Fibroblast of skin of scalp (primary cell): ENCODE measurements at places on chromosomes 7 and 10.

- DNase-seq = peak; percentile 64
Observed at GRCh38 chr7:1403638-1404459, 55.4 kb downstream of the MICALL2 start.

GRCh38 chr7:151249034-151249731 lies 689 bp upstream of the SMARCD3 start:
- peak; percentile 80 for DNase-seq

- DNase-seq = peak; percentile 53
Observed at GRCh38 chr7:128904381-128905197, 5.9 kb downstream of the KCP start.

DNA sequence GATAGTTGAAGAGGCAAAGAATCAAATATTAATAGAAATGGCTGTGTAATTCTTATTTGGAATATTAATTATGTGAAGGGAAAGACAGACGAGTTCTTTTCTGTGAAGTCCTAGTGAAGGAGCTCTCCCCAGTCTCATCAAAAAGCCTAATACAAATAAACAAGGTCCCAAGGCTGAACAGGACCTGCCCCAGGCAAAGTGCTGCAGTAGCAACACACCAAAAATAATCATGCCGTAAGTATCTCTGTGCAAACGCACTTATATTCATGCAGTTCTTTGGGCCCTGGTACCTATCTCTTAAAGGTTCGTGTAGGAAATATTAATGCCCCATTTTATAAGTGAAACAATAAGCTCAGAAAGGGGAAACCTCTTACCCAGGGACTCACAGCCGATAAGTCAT lies 12.2 kb upstream of the CHST15 start:
- no peak for DNase-seq

DNA sequence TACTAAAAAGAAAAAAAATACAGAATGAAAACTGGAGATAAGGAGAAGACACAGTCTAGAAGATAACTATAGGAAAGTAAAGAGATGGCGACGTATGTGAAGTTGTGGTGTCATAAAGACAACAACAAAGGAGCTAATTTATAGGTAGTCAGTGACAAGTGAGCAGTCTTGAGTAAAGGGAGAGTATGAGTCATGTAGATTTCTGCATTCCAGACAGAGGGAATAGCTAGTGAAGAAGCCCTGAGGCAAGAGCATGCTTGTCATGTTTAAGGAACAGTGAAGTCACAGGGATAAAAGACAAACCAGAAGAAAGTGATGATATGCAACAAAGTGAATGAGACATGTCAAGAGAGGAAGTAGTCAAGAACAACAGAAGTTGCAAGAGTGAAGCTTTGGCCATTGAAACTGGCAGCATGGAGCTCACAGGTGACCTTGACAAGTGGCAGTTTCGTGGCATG lies 2.3 kb upstream of the MIOS start:
- peak; percentile 81 for DNase-seq

- DNase-seq = no peak
Observed at GRCh38 chr10:101494650-101495049, 93.4 kb downstream of the POLL start.

DNA sequence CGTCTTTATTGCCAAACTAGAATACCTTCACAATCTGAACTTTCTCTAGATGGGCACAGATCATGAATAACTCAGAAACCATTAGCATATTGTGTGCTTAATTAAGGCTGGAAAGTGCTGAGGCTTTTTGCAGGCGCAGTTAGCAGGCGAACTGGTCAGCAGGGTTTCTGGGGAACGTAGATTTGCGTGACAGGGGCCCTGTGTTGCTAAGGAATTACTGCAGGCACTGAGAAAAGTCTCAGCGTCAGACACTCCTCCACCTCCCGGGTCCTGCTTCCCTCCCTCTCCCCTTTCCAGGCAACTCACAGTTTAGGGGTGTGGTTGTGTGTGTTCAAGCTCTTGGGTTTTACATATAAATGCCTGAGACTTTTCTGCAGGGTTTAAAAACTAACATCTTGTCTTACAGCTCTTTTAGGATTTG lies 2.2 kb downstream of the MAP3K8 start:
- DNase-seq = peak; percentile 62
